ENCODE measurements at places on chromosomes 16 and 17. TPM values are rescaled to one million over a fixed set of nuclear protein-coding genes. Genes with fewer than 3 reads are reported as not detected.

DNA sequence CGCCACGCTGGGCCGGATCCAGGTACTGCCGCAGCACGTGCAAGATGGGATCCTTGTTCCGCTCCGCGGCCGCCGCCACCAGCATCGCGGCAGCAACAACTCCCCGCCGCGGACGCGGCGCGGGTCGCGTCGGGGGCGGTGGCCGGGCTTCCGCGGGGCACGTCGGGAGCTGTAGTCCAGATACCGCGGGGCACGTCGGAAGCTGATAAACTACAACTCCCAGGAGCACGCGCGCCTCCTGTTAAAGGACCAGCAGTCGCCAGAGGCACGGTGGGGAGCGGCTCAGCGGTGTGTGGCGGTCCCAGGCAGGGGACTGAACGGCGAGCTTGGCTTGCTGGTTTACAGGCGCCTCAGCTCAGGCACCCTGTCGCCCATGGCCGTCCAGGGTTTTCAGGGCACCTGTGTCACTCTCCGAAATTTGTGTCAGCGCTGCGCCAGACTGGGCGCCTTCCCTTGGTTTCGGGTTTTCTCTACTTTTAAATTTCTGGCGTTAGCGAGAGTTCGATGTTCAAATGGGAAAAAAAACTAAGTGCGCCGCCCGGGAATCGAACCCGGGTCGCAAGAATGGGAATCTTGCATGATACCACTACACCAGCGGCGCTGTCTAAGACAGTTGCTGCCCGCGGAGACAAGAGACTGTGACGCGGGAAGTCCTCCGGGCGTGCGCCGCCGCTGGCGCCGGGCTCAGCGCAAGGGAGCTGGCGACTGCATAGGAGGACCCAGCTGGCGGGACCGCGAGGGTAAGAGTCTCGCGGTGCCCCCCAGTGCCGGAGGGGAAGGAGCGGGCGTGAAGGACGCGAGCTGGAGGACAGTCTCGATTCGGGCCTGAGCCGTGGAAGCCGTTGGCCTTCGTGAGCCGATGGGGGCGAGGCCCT, at the start of gene METTL26:
Gene METTL26, minus strand, starts transcription at position 100 of the 875 bp plus-strand sequence. Its CDS starts 15 bp downstream, at position 85.
- DNase-seq = peak; percentile 96

DNA sequence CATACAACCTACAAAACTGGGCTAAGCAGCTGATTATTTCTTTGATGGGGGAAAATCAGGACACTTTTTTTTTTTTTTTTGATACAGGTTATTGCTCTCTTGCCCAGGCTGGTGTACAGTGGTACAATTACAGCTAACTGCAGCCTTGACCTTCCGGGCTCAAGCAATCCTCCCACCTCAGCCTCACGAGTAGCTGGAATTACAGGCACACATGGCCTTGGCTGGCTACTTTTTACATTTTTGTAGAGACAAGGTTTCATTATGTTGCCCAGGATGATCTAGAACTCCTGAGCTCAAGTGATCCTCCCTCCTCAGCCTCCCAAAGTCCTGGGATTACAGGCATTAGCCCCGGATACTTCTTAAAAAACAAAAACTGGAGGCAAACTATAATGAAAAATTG, 20.6 kb upstream of the TMEM97 start:
- no peak for DNase-seq

- DNase-seq = no peak
Observed at GRCh38 chr17:41073676-41074075, 8.0 kb upstream of the KRTAP2-4 start.

GRCh38 chr16:88871349-88871702, 4.9 kb upstream of the PABPN1L start:
- no peak for DNase-seq

The FBXL19 gene
- total RNA-seq = 27.7 TPM

The EPOP gene
- total RNA-seq = 2.8 TPM

The CCL3 gene
- total RNA-seq = 31.7 TPM

DNA sequence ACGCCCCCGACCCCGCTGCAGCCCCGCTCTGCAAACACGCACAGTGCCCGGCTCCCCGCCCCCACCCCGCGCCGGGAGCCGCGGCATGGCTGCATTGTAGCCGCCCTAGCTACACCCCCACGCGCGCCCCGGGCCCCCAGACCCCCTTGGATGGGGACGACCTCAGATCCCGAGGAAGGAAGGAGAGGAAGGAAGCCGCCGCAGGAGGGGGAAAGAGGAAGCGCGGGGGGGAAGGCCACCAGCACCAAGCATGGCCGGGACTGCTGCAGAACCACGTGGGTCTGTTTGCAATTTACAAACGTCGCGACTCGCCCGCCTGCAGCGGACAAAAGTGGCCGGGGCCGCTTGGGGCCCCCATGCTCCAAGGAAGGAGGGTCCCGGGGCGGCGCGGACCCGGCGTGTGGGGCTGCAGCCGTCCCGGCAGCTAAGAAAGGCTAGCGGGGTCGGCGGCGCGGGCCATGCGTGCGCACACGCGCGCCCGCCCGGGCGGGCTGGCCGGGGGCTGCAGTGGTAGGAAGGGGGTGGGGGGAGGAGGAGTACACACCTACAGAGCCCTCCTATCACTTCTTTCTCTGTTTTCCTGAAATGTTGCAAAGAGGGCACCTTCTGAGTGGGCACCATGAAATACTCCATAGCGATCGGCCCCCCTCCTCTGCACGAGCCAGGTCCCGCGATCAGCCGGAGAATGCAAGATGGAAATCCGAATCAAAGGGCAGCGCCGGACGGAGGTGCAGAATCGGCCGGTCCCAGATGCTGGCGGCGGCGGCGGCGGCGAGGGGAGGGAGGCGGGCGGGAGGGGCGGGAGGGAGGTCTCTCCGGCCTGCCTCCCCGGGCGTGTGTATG, 488 bp downstream of the TFAP4 start:
- peak; percentile 42 for DNase-seq

GRCh38 chr16:10013364-10013763, 168.9 kb downstream of the GRIN2A start:
- no peak for DNase-seq

DNA sequence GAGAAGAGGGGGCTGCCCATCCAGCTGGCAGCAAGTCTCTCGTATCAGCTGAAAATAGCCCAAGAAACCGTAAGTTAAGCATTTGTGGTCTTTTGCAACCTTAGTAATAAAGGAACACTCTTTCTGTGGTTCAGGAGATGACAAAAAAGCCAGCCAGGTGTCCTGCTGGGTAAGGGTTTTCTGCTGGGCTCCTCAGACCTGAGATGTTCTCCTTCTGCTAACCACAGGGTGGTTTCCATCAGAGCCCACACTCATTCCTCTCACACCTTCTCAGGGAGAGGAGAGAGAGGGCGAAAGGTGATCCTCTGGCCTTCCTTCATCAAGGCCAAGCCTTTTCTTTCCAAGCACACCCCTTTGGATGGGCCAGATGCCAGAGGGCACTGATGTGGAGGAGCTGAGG, 70.7 kb downstream of the TEX14 start:
- DNase-seq = no peak

The EVI2B gene
- total RNA-seq = 13.0 TPM

- no peak for DNase-seq
Observed at GRCh38 chr17:81992306-81993102, 15.1 kb downstream of the ASPSCR1 start.

GRCh38 chr17:11999696-12000095, 2.4 kb upstream of the ZNF18 start:
- DNase-seq = no peak

GRCh38 chr16:28257256-28257655, 35.1 kb upstream of the SBK1 start:
- no peak for DNase-seq

GRCh38 chr16:85064186-85064585, 36.6 kb downstream of the KIAA0513 start:
- no peak for DNase-seq

- DNase-seq = no peak
Observed at GRCh38 chr17:10155371-10156076, 42.9 kb downstream of the GAS7 start.

Measured in mucosa of gallbladder (tissue), 1 donor.